NCI-H2107 (cell line): ENCODE measurements at places on chromosomes 7 and 10.

DNA sequence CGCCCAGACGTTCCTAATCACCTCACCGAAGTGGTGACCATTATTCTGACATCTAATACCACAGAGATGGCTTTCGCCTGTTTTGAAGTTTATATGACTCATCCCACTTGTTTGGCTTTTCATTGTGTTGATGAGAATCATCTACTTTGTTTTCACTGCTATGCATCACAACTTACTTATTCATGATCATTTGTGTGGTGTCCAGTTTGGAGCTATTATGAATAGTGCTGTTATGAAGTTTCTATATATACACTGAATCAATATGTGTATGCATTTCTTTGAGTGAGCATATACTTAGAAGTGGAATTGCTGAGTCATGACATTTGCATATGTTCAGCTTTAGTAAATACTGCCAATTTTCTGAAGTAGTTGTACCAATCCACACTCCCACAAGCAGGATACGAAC lies 38.6 kb upstream of the TNKS2 start:
- no peak for DNase-seq

GRCh38 chr10:61081301-61081700 lies 137.3 kb upstream of the RHOBTB1 start:
- no peak for DNase-seq

GRCh38 chr10:92834986-92835385 lies 13.3 kb upstream of the EXOC6 start:
- no peak for DNase-seq

- no peak for DNase-seq
Measured at GRCh38 chr7:130899638-130900401, 165.8 kb upstream of the KLF14 start.

DNA sequence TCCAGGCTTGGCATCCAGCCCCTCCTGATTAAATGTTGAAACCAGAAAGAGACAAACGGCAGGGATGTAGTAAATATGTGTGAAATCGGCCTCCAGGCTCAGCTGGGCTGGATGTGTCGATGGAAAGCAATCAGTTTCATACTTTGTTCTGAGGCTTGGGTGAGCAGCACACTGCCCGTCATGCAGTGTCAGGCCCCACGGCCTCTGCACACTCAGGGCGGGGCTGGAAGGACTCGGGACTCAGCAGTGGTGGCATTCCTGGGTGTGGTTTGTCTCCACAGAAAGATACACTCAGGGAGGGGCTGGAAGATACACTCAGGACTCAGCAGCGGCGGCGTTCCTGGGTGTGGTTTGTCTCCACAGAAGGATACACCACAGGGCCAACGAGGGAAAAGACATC lies 22.0 kb downstream of the ADGRA1 start:
- no peak for DNase-seq

GRCh38 chr7:41084381-41084780 lies 618.5 kb downstream of the INHBA start:
- DNase-seq, result no peak
